Progenitor cell of endocrine pancreas (in vitro differentiated cells): ENCODE measurements at places on chromosomes 11 and 22. TPM values are rescaled to one million over a fixed set of nuclear protein-coding genes. Genes with fewer than 3 reads are reported as not detected.

DNA sequence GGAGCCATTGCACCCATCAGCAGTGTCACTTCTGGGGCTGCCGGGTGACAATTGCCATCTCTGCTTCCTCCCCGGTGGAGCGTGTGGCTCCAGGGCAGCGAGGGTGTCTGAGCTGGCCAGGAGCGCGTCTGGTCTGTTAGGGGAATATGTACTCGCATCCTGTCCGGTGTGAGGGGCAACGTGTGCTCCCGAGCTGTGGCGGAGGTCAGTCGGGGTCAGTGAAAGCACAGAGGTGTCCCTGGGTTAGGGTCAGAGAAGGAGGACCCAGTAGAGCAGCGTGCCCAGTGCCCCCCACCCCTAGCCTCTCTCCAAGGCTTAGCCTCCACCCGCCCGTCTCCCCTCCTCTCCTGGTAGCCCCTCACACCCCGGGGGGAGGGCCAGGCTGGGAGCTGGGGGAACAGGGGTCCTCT, 1.5 kb downstream of the CLCF1 start:
- no peak for DNase-seq
- peak overlapping the region; percentile 75 for H3K4me3 ChIP-seq
- peaks cover 12% of the 10 kb centered on the region for H3K27me3 ChIP-seq
- H3K27ac ChIP-seq, result peak overlapping the region; percentile 82

GRCh38 chr11:110830344-110830743, 118.1 kb upstream of the ARHGAP20 start:
- H3K4me3 ChIP-seq, result no peak overlapping the region
- no peaks in the 10 kb centered on the region for H3K36me3 ChIP-seq
- DNase-seq, result no peak
- H3K27ac ChIP-seq, result no peak overlapping the region
- peaks cover 2% of the 10 kb centered on the region for H3K27me3 ChIP-seq

GRCh38 chr22:21624120-21624879, 5.5 kb downstream of the YDJC start:
- no peak for DNase-seq
- H3K27me3 ChIP-seq, result no peaks in the 10 kb centered on the region
- no peak overlapping the region for H3K4me3 ChIP-seq
- H3K27ac ChIP-seq, result peak overlapping the region; percentile 35
- peaks cover 2% of the 10 kb centered on the region for H3K4me1 ChIP-seq
- H3K36me3 ChIP-seq, result peaks cover 17% of the 10 kb centered on the region

DNA sequence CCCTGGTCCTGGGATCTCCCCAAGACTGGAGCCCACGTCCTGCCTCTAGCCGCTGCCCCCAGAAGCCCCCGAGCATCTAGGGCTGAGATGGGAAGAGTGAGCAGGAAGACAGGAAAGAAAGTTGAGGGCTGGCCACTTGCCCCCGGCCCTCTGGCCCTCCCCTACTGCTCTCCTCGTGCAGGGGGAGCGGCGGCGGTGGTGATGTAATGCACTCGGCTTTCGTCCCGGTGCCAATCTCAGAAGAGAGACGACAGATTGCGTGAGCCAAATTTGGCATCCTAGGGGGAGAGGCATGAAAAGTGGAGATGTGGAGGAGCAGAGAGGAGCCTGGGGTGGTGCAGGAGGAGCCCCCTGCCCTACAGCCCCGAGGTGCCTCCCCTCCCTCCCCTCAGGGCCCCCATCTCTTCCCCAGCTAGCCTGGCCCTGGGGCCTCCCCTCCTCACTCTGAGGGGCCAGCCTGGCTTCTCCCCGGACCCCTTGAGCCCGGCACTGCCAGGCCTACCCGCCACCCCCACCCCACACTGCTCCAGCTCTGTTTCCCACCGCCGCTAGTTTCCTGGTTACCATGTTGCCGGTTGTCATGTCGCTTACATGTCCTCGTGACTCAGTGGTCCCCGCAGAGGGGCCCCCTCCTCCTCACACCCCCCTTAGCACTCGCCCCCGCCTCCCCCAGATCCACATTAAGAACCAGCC, 2.5 kb downstream of the KCNJ4 start:
- no peak for DNase-seq
- no peak overlapping the region for H3K27ac ChIP-seq
- peaks cover 60% of the 10 kb centered on the region for H3K27me3 ChIP-seq
- peaks cover 15% of the 10 kb centered on the region for H3K4me1 ChIP-seq
- no peaks in the 10 kb centered on the region for H3K36me3 ChIP-seq
- peak overlapping the region; percentile 14 for H3K4me3 ChIP-seq

DNA sequence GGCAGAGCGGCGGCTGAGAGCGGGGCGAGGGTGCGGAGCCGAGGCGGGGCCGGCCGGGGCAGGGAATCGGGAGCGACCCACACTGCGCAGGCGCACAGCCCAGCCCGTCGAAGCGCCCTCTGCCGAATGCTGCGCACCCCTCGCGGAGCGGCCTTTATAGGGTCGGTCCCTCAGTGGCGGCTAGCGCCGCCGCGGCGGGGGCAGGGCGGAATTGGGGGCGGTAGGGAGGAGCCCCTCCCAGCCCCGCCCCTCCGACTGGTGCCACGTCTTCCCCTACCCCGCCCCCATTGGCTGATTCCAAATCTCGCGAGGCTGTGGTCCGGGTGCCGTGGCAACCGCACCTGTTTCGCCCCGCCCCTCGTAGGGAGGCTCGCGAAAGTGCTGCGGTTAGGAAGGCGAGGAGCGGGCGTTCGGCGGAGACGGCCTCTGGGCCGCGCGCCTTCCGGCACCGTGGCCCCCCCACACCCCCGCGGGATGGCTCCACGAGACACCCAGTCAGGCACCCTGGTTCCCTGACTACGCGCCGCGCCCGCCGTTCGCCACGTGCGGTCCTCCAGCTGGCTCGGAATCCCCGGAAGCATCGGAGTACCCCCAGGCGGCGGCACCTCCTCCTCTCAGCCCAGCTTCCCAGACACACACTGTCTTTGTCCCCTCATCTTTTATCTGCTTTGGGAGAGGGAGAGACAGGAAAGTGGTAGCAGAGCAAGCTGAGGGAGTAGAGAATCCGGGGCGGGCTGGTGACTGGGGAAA, at the start of gene EHD1:
Gene EHD1 (minus strand): TSS at position 128 of the 750 bp plus-strand sequence. CDS start 157 bp downstream, outside the sequence.
- DNase-seq, result peak; percentile 99
- peaks cover 31% of the 10 kb centered on the region for H3K4me1 ChIP-seq
- H3K27me3 ChIP-seq, result no peaks in the 10 kb centered on the region
- H3K27ac ChIP-seq, result peak within 1 kb of the TSS; percentile 96

- H3K27me3 ChIP-seq, result no peaks in the 10 kb centered on the region
- peaks cover 23% of the 10 kb centered on the region for H3K36me3 ChIP-seq
- peak overlapping the region; percentile 17 for H3K27ac ChIP-seq
These were observed 5.6 kb downstream of the SLC36A4 start for GRCh38 chr11:93192163-93192562.

GRCh38 chr11:123682696-123683410, 28.4 kb upstream of the SCN3B start:
- no peaks in the 10 kb centered on the region for H3K4me1 ChIP-seq
- DNase-seq, result no peak
- no peak overlapping the region for H3K27ac ChIP-seq
- no peaks in the 10 kb centered on the region for H3K36me3 ChIP-seq

Gene DLG2
- 1.5 and 2.4 TPM in 2 replicates for total RNA-seq

Gene CSNK2A3
- total RNA-seq, result 1.3 TPM in 2 replicates

Gene CHST1
- 0.31 and 0.36 TPM in 2 replicates for total RNA-seq
